Dermis blood vessel endothelial cell (primary cell): ENCODE measurements at places on chromosomes 1 and 21. TPM values are rescaled to one million over a fixed set of nuclear protein-coding genes. Genes with fewer than 3 reads are reported as not detected.

The MAP3K7CL gene
- 2.2 and 3.7 TPM in 2 replicates for total RNA-seq

DNA sequence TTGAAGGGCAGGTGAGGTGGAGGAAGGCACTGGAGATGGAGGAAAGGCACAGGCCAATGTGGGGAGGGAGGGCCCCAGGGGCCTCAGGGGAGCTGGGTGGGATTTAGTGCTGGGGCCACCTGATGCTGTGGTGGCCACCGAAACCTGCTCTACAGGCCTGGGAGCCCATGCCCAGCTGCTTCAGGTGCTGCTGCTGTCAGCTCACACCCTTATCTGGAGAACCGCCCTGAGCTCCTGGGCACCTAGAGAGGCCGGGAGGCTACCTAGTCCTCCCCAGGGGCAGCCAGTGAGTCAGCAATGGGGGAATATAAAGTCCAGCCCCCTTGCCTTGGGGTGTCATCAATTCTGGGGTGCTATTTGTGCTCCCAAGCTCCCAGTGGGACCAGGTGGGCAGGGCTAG is 12.2 kb downstream of the FAM131C start:
- DNase-seq, result no peak

GRCh38 chr1:94329276-94329675 is 88.9 kb upstream of the ABCD3 start:
- DNase-seq, result no peak

GRCh38 chr1:89356658-89357400 is 7.0 kb upstream of the GBP6 start:
- DNase-seq, result no peak

DNA sequence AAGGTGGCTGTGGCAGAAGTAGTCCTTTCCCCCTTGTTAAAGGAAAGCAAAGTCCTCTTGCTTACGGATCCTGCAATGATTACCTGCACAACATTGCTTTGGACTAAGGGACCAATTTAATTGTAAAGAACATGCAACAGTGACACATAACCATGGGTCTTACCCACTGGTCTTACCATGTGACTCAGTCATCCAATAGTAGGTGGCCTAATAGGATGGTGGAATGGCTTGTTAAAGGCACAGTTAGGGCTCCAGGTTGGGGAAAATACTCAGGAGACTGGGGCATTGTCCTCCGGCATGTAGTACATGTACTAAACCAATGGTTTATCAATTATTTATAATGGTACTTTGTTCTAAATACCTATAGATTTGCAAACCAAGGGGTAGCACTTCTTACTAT is 2.1 kb upstream of the YIPF1 start:
- no peak for DNase-seq

The GNG4 gene
- 0.17 and 1.2 TPM in 2 replicates for total RNA-seq

- DNase-seq, result peak; percentile 46
Measured at GRCh38 chr1:76138217-76138616, 63.7 kb downstream of the ST6GALNAC3 start.

GRCh38 chr1:186175588-186175987 is 199.5 kb downstream of the TPR start:
- no peak for DNase-seq

GRCh38 chr1:51061231-51061918 is 40.7 kb upstream of the C1orf185 start:
- DNase-seq, result no peak

- DNase-seq, result no peak
Measured at GRCh38 chr1:66437136-66437401, 96.9 kb upstream of the SGIP1 start.

The ESPN gene
- 0.60 and 0.68 TPM in 2 replicates for total RNA-seq

- no peak for DNase-seq
Measured at GRCh38 chr1:177053648-177054047, 110.9 kb downstream of the ASTN1 start.

The DIPK1A gene
- 0.47 and 0.68 TPM in 2 replicates for total RNA-seq

- no peak for DNase-seq
Measured at GRCh38 chr1:78088015-78088414, 42.2 kb downstream of the GIPC2 start.

GRCh38 chr1:210586771-210587170 is 258.1 kb downstream of the HHAT start:
- DNase-seq, result no peak

The OR2M3 gene
- total RNA-seq, result not detected in 2 replicates

The FRRS1 gene
- 1.1 and 2.9 TPM in 2 replicates for total RNA-seq

The CELA2A gene
- total RNA-seq, result not detected in 2 replicates

The MTARC1 gene
- total RNA-seq, result 1.9 and 3.9 TPM in 2 replicates

DNA sequence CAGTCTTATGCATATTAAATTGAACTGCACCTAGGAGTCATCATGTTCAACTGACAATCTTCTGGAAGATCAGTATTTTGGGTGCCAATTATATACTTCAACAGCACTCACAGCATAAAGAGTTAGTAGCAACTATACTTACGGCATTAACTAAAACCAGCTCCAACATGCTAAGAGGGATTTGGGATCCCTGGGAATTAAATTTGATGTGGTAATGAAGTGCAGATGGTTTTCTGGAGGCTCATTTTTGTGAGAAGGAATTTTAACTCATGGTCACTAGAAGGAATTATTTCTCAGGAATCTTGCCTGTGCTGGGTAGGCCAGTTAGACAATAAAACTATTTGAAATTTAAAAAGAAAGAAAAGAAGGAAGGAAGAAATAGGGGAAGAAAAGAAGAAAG is 18.3 kb downstream of the IFI44 start:
- no peak for DNase-seq

- no peak for DNase-seq
Measured at GRCh38 chr1:34602907-34603306, 151.9 kb upstream of the GJB5 start.

The HSPB7 gene
- not detected in 2 replicates for total RNA-seq

The ADAMTSL4 gene
- 0.17 and 0.60 TPM in 2 replicates for total RNA-seq

The TRIM17 gene
- not detected in 2 replicates for total RNA-seq

The NLRP3 gene
- not detected in 2 replicates for total RNA-seq

GRCh38 chr1:232900818-232901217 is 49.6 kb upstream of the NTPCR start:
- no peak for DNase-seq

The DDI2 gene
- 18.9 and 22.9 TPM in 2 replicates for total RNA-seq

GRCh38 chr1:178726087-178726517 is 1.1 kb downstream of the RALGPS2 start:
- peak; percentile 92 for DNase-seq

GRCh38 chr21:28473530-28474220 is 519.0 kb downstream of the LTN1 start:
- no peak for DNase-seq

DNA sequence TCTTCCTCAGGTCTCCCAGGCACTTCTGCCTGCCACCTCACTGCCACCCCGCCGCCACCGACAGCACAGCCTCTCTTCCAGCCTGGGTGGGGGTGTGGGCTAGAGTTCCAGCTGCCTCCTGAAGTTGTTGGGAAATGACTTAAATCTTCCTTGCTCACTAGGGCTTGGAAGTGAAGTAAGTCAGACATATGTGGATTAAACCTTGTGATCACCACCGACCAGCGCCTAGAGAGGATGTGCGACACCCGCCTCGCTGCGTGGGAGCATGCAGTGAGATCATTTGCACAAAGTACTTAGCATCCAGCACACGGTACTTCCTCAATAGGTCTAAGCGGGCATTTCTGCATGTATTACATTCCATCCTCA is 71.4 kb upstream of the FAM20B start:
- DNase-seq, result peak; percentile 10
